ENCODE measurements at places on chromosomes 5 and 9.

DNA sequence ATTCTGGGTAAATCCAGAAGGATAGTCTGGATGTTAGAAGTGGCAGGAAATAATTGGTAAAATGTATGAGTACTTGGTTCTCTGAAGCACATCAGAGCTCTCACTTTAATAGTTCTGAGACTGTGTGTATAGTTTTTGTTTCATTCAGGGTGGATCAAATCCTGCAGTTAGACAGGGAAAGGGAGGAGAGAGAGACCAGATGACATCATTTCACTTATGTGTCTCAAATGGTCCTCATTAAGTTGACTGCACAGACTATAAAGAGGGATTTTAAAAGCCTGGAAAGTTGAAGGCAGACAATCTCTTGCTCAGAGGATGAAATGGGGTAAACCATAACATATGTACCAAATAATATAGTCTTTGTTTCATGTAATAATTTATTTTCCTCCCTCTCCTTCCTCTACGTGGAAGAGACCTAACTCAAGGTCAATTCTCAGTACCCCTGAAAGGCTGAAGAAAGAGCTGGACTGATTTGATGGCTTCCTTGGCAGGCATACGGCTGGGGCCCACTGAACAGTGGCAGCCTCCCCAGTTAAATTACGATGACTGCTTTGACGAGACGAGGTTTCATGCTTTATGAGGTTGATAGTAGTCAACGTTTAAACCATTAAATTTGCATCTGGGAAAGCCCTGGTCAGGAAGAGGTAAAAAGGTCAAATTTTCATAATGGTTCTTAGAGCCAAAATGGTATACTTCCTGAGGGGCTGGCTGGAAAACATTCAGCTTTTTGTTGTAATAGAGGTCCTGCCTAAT is 395.1 kb upstream of the RPS23 start:
- no peak for DNase-seq

DNA sequence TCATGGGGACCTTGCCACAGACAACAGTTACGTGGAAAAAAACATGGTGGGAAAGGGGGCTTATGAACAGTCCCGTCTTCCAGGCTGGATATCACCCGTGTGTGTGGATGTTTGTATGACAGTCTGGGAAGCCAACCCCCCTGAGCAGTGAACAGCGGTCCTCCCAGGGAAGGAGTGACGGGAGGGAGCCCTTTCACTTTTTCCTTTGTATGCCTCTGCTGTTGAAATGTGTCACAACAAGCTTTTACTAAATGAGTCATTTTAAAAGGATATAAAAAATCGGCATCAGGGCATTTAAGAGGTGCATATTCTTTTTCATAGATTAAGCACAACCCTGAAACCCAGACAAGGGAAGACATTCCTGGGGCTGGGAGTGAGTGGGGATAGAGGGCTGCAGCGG is 5.1 kb downstream of the MYMK start:
- no peak for DNase-seq

- DNase-seq: no peak
These were observed 58.3 kb downstream of the FBXL7 start for GRCh38 chr5:15558240-15558639.

GRCh38 chr5:50299896-50300295 is 141.2 kb downstream of the EMB start:
- DNase-seq: no peak

- DNase-seq: no peak
These were observed 3.9 kb downstream of the FNIP1 start for GRCh38 chr5:131792896-131793295.

- peak; percentile 71 for DNase-seq
These were observed at the start of gene STK10 for GRCh38 chr5:172188033-172188892. Gene STK10 (minus strand): TSS chr5:172188224. CDS start chr5:172188042, 182 bp downstream.

DNA sequence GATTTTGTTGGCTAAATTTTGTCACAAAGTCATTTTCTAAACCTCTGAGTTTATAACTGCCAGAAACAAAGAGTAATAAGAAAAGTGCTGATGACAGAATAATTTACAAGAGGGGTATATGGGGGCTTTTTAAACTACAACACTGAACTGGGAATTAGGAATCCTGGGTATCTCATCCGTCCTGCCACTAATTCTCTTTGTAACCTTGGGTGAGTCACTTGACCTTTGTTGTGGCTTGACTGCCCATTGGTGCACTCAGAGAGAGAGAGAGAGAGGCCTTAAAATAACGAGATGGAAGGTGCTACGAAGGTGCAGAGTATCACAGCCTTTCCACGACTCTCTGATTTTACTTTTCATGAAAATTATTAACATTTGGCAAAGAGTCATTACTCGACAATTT is 130.3 kb upstream of the CNTLN start:
- no peak for DNase-seq

Data from progenitor cell of endocrine pancreas (in vitro differentiated cells).